ENCODE measurements at places on chromosomes 1 and 21. TPM values are rescaled to one million over a fixed set of nuclear protein-coding genes. Genes with fewer than 3 reads are reported as not detected.
A peak's percentile ranks its signal among the peaks of the same experiment; 100 is the strongest.

GRCh38 chr1:117089996-117090395 lies 29.9 kb downstream of the TTF2 start:
- DNase-seq = no peak

GRCh38 chr1:174872615-174873058 lies 127.1 kb upstream of the CACYBP start:
- no peak for DNase-seq

- DNase-seq = no peak
These were observed 16.1 kb upstream of the NTNG1 start for GRCh38 chr1:107124694-107125093.

- DNase-seq = no peak
These were observed 47.6 kb downstream of the PRDM16 start for GRCh38 chr1:3116560-3116959.

- no peak for DNase-seq
These were observed 23.3 kb downstream of the CYP2J2 start for GRCh38 chr1:59903141-59903754.

DNA sequence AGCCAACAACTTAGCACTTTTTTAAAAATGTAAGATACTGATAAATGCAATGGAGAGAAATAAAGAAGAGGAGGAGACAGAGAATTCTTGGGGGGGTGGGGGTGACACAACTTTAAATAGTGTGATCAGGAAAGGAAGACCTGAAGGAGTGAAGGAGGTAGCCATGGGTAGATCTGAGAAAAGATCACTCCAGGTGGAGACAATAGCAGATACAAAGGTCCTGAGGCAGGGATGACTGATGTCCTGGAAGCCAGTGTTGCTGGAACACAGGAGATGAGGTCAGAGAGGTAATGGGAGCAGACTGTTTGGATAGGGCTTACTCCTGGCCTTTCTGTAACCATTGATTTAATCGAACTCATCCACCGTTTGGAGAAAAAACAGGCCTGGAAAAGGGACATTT lies 24.6 kb upstream of the TRABD2B start:
- DNase-seq = peak; percentile 30

- DNase-seq = no peak
These were observed 16.2 kb upstream of the TNFRSF1B start for GRCh38 chr1:12150456-12151200.

DNA sequence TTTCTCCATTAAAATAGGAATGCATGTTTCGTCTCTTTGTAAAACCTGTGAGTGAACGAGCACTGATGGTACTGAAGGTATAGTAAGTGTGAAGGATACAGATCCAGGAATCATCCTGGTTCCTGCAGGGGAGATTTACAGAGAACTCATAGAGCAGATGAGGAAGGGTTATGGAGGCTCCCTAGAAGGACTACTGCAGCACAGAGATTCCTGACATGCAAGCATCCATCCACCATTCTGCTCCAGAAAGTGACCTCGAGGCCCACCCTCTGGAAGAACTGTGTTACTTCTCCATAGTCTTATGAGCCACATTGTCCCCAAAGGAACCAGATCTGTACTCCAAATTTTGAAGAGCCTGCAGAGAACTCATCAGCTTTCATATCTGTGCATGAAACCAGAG lies 14.5 kb downstream of the MKNK1 start:
- no peak for DNase-seq

- DNase-seq = no peak
These were observed 121.7 kb downstream of the DHRS3 start for GRCh38 chr1:12496154-12496961.

DNA sequence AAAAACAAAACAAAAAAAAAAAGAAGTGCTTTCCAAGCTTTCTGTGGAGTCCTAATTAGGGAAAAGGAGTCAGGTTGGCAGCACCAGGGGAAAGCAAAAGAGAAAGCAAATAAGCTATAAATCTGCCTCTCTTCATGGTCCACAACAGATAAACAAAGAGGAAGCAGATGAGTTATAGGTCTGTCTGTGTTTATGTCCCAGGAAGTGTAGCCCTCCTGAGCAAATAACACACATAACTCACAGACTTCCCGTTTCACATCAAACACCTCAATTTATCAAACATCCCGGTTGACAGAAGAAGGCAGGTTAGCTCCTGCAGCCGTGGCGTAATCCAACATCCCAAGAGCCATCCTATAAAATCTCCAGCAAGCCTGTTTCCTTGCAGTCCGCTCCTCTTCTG lies 5.6 kb upstream of the SLC2A5 start:
- no peak for DNase-seq

GRCh38 chr1:174266991-174267612 lies 107.8 kb downstream of the RABGAP1L start:
- no peak for DNase-seq

DNA sequence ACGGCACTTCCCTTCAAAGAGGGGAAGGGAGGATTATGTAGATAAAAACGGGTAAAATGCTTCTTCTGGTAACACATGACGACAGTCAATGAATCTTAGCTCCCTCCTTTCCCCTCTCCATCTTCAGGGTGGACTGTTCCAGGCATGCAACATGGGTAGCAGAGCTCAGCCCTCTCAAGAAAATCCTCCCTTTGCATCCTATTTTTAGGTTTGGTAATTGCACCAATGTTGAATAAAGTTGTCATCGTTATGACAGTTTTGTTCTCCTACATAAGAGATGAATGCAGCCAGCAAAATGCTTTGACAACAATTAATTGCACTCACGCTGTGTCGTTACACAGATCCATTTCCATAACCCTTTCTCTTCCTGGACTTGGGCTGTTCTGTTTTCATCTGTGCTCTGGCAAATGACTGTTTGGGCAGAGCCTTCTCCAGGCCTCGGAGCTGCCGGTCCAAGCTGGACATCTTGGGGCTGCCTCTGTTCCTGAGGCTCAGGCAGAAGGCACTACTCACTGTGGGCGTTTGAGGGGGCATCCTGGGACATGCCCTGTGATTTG lies 127.6 kb downstream of the CNIH3 start:
- no peak for DNase-seq

GRCh38 chr1:54477153-54477561 lies 70.9 kb upstream of the ACOT11 start:
- DNase-seq = no peak

DNA sequence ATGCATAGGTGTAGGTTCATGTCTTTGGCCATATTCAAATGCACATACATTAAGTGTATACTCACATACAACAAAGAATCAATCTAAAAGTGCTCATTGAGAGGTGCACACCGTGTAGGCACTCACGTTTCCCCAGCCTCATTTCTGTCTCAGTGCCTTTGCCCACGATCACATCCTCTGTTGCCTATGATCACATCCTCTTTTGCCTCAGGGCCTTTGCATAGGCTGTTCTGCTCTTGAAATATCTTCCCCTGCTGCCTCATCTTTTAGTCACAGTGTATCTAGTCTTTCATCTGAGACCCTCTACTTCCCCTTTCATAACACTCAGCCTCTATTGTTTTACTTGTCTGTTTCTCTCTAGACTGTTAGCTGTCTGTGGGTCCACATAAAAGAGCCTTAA lies 69.3 kb downstream of the FOXD2 start:
- peak; percentile 24 for DNase-seq

GRCh38 chr1:24695202-24695974 lies 49.9 kb upstream of the CLIC4 start:
- no peak for DNase-seq

DNA sequence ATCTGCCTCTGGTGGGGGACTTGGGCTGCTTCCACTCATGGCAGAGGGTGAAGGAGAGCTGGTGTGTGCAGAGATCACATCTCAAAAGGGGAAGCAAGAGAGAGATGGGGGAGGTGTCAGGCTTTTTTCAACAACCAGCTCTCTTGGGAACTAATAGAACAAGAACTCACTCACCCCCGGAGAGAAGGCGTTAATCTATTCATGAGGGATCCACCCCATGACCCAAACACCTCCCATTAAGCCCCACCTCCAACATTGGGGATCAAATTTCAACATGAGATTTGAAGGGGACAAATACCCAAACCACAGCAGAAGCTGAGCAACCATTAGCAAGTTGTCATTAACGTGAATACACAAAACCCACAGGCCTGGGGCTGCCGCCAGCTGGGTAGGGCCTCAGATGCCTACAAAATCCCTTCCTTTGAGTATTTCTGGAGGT lies 12.0 kb upstream of the VWA5B1 start:
- DNase-seq = no peak

GRCh38 chr1:20276485-20277159 lies 14.1 kb upstream of the VWA5B1 start:
- DNase-seq = no peak

- no peak for DNase-seq
These were observed 52.1 kb downstream of the SLC35D1 start for GRCh38 chr1:67001682-67002425.

DNA sequence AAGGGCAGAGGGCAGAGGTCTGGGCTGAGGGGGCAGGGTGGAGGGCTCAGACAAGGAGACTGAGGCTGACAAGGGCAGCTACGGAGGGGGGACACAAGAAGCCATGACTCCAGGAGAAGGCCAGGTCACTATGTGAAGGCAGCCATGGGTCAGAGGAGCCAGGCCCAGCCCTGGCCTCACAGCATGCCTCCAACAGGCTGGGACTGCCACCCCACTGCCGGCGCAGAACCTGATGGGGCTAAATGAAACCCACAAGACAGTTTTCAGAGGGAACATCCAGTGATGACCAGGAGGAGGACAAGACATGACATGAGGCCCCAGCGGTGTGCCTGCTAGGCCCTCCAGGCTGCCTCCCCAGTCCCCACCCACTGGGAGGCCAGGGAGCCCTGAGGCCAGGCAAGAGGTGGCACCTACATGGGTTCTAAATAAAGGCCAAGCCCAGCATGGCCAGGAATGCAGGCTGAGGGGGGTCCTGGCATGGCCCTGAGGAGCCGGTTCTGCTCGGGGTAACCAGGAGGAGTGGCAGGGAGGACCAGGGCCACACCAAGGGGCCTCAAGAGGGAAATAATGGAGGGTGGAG lies 27.3 kb upstream of the LSS start:
- DNase-seq = no peak

Gene SELE
- total RNA-seq = 9.0 TPM

Gene LCE1A
- total RNA-seq = not detected

Gene GJA5
- 49.7 TPM for total RNA-seq

Gene VSIG8
- total RNA-seq = not detected

Gene ADCY10
- total RNA-seq = 1.9 TPM

Gene RXFP4
- total RNA-seq = not detected

Gene IL20
- total RNA-seq = not detected

Gene GCSAML
- not detected for total RNA-seq

Gene S100A2
- total RNA-seq = not detected
